ENCODE measurements at places on chromosomes 3 and 15. TPM values are rescaled to one million over a fixed set of nuclear protein-coding genes. Genes with fewer than 3 reads are reported as not detected.

DNA sequence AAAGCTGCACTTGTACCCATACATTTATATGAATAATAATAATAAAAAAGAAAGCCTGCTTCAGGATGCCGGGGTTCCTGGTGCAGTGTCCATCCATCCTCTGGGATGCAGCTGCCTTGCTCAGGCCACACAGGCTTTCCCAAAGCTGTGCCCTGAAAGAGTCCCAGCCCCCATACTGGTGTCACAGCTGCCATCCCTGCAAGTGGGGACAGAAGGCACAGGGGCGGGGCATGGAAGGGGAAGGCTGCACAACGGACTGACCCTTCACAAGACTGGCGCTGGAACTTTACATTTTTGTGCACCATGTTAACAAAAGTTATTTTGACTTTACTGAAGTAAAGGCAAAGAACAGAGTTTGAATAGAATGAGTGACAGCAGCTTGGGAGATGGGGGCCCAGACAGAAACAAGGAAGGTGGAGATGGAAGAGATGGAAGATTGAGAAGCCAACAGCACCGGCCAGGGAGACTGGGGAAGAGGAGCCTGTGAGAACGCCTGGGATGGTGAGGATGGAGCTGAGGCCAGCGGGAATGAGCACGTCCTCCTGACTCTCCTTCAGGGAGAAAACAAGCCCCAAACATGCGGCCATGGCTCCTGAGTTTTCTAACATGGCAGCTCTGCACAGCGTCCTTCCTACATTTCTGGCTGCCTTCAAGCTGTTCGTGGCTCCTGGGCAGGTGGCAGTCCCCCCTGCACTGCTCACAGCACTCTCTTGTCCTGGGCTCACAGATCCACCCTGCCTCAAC is 73.1 kb downstream of the ABTB1 start:
- peak; percentile 57 for DNase-seq

The GPR15 gene
- total RNA-seq, result not detected

The C2CD4A gene
- total RNA-seq, result 0.04 TPM

The MST1R gene
- total RNA-seq, result not detected

The KBTBD12 gene
- total RNA-seq, result not detected

Data from SJCRH30 (cell line).